ENCODE measurements at places on chromosomes 12 and 14.

GRCh38 chr12:26705851-26706250, 127.1 kb downstream of the ITPR2 start:
- H3K36me3 ChIP-seq: peaks cover 5% of the 10 kb centered on the region
- no peak for DNase-seq
- H3K4me3 ChIP-seq: no peak overlapping the region
- no peaks in the 10 kb centered on the region for H3K27me3 ChIP-seq
- no peak overlapping the region for H3K27ac ChIP-seq

DNA sequence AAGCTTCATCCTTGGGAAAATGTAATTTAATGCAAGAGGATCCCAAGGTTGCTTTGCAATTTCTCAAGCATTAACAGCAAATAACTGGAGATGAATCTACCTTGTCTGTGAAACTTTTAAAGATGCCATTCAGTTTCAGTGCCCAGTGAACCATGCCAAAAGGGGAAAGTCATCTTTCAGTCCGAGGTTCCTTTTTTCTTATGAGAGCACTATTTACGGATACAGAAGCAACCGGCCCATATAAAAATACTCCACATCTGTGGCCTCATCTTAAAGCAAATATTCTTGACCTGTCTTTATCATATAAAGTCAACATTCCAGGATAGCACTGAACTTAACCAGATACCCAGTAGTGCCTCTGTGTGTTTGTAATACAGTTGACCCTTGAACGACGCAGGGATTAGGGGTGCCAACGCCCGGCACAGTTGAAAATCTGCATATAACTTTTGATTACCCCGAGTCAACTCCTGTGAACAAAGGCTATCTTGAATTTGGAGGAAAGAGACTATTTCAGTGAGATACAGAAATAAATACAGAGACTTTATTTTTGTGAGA, 209.4 kb downstream of the PCNX1 start:
- H3K27me3 ChIP-seq: no peaks in the 10 kb centered on the region
- no peak overlapping the region for H3K27ac ChIP-seq
- H3K4me3 ChIP-seq: no peak overlapping the region
- no peaks in the 10 kb centered on the region for H3K36me3 ChIP-seq
- DNase-seq: no peak

- no peak overlapping the region for H3K27ac ChIP-seq
- H3K4me3 ChIP-seq: no peak overlapping the region
- DNase-seq: no peak
- H3K27me3 ChIP-seq: no peaks in the 10 kb centered on the region
- H3K36me3 ChIP-seq: no peaks in the 10 kb centered on the region
Observed at GRCh38 chr12:19967431-19967830, 400.9 kb upstream of the PDE3A start.

DNA sequence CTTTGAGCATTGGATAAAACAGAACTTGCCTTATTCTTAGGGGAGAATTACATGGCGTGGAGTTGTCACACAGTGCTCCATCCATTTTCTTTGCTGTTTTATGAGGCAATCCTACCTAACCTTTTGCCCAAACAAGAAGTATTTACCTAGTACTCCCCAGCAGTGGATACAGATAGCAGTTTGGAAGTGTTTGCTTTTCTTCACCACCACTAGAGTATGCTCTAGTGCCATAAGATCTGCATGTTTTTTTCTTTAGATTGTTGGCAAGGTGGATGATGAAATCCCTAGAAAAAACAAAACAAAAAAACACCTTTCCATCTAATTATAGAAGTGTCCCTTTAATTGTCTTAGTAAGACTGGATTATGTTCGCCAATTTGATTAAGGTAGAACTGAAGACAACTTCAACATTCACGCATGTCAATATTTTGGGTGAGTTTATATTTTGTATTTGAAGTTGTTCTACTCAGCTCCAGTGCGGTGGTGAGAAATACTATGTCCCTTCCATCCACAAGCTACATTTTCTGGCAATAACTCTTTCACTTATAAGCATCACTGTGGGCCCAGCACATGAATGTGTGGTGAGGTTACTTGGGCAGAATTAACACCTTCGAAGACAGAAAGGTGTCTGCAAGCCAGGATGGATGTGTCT, 23.6 kb upstream of the TMEM260 start:
- peaks cover 1% of the 10 kb centered on the region for H3K27me3 ChIP-seq
- no peak overlapping the region for H3K4me3 ChIP-seq
- no peak overlapping the region for H3K27ac ChIP-seq
- no peak for DNase-seq
- H3K36me3 ChIP-seq: no peaks in the 10 kb centered on the region
- no peaks in the 10 kb centered on the region for H3K4me1 ChIP-seq

- no peaks in the 10 kb centered on the region for H3K27me3 ChIP-seq
- no peak overlapping the region for H3K4me3 ChIP-seq
- no peak overlapping the region for H3K27ac ChIP-seq
- DNase-seq: peak; percentile 35
Observed at GRCh38 chr12:119659289-119659897, 8.5 kb upstream of the PRKAB1 start.

GRCh38 chr12:19575337-19576243, 136.3 kb downstream of the AEBP2 start:
- no peaks in the 10 kb centered on the region for H3K36me3 ChIP-seq
- peak; percentile 15 for DNase-seq
- H3K4me3 ChIP-seq: no peak overlapping the region
- peaks cover 23% of the 10 kb centered on the region for H3K4me1 ChIP-seq
- H3K27me3 ChIP-seq: peaks cover 2% of the 10 kb centered on the region

DNA sequence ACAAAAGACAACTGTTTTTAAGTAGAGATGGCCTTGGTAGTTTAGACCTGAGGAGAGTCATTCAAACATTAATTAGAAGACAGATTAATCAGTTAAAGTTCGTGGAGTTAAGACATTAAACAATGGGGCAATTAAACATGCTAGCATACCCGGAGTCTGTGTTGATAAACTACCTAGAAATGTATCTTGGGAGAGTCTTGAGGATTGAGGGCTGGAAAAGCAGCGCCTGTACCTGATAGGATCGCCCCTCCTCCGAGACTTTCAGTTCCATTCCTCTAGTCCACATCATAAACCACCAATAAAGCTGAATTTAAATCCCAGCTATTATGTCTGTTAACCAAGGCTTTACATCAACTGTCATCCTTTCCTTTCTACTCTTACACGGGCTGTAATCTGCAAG, 1.0 kb upstream of the KRAS start:
- peak overlapping the region; percentile 84 for H3K27ac ChIP-seq
- H3K36me3 ChIP-seq: peaks cover 3% of the 10 kb centered on the region
- H3K27me3 ChIP-seq: peaks cover 17% of the 10 kb centered on the region
- H3K4me1 ChIP-seq: peaks cover 18% of the 10 kb centered on the region
- DNase-seq: no peak

DNA sequence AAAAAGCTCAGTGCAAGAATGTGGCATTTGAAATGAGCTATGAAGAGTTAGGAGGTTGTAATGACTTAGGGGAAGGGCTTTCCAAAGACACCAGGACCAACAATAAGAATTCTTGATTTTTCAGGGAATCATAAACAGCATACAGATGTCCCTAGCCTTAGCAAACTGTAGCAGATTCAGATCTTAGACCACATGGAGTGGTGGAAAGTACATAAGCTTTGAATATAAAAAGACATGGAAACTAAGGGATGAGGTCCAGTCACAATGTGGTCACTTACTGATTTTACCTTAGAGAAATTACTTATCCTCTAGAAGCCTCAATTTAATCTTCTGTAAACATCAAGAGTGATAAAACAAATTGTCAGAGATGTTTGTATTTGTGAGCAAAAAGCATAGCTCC, 186.6 kb downstream of the DUSP6 start:
- H3K4me3 ChIP-seq: no peak overlapping the region
- peak overlapping the region; percentile 20 for H3K27ac ChIP-seq
- no peaks in the 10 kb centered on the region for H3K36me3 ChIP-seq
- no peak for DNase-seq
- no peaks in the 10 kb centered on the region for H3K27me3 ChIP-seq

DNA sequence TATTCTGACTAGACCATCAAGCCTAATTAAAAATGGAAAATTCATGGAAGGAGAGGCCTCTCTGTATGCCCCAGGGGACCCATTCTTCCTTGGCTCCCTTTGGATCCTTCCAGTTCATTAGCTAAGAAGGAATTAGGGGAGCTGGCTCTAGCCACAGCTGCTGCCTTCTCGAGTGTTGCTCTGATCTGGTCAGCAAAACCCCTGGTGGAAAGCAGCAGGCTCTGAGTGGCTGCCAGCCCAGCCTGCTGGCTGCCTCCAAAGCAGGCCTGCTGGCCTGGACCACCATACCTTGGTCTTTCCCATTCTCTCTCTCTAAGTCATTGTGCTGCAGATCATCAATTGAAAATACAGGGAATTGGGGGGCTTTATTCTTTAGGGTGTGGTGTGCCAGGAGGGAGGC, 29.0 kb upstream of the AKAP6 start:
- no peaks in the 10 kb centered on the region for H3K4me1 ChIP-seq
- H3K4me3 ChIP-seq: no peak overlapping the region
- H3K36me3 ChIP-seq: no peaks in the 10 kb centered on the region
- no peak overlapping the region for H3K27ac ChIP-seq
- DNase-seq: no peak
- H3K27me3 ChIP-seq: no peaks in the 10 kb centered on the region

DNA sequence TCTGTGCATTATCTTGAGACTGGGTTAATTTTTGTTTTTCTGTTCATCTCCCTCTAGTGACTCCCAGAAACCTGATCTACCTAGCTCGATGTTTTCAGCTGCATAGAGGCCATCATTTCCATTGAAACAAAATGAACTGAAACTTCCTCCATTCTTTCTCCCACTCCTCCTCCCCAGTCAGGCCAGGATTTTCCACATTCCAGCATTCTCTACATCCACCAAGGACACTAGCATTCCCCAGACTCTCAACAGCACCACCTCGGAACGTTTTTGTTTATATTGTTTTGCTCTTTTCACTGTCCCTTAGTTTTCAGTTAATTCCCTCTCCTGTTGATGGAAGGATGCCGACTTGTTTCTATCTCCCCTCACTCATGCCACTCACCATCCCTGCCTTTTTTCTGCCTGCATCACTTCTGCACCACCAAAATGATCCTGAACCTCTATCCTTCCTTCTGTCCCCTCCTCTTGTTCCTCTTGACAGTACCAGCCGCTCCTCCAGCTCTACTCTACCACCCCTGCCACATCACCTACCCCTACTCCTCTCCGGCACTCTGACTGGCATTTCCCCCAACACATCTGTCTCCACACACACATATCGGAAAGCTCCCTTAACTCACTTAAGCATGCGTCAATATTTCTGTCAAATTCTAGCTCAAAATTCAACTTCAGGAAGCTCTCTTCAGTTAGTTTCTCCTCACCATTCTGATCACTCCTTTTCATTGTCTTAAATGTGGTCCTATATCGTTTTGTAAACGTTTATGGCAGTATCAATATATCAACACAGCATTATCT, 13.2 kb downstream of the OR6S1 start:
- no peak for DNase-seq
- peaks cover 29% of the 10 kb centered on the region for H3K27me3 ChIP-seq
- H3K36me3 ChIP-seq: peaks cover 4% of the 10 kb centered on the region
- peaks cover 54% of the 10 kb centered on the region for H3K4me1 ChIP-seq

Data from endothelial cell (in vitro differentiated cells).